ENCODE measurements at places on chromosomes 7 and 10.
A peak's percentile ranks its signal among the peaks of the same experiment; 100 is the strongest.

GRCh38 chr10:9449530-9449929 lies 1395.0 kb downstream of the GATA3 start:
- DNase-seq, result no peak

DNA sequence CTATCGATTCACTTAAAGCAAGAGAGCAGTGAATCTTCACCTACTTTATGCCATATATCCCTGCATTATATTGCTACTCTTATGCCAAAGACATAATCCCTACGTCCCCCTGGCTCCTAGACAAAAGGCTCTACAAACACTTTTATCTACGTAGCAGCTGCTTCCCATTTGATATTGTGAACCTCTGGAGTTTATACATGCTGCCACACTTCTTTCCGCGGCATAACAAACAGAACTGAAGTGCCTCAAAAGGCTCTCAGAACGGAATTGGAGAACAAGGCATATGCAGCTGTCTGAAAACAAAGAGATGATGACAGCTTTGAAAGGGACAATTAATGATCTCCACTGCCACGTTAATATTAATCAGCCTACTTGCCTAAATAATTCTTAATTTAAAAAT lies 985.6 kb upstream of the LRRN3 start:
- DNase-seq, result no peak

- no peak for DNase-seq
These were observed 145.2 kb downstream of the LYZL1 start for GRCh38 chr10:29434111-29434510.

DNA sequence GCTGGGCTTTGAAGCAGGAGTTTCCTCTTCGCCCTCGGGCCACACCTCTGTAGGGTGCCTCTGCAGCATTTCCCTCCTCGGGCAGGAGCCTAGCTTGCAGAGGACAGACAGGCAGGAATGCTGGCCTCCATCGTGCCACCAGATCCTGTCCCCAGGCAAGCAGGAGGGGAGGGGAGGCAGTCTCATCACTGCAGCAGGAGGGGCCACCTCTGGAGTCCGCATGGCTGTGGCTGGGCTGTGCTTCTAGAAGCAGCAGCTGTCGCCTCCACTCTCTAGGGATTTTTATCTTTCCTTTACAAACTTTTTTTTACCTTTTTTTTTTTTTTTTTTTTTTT lies 181.4 kb downstream of the CUX1 start:
- peak; percentile 48 for DNase-seq

GRCh38 chr7:9625953-9626352 lies 1192.5 kb downstream of the NXPH1 start:
- no peak for DNase-seq

- no peak for DNase-seq
These were observed 13.6 kb upstream of the LIPM start for GRCh38 chr10:88788924-88789323.

All from iPS-NIHi11 (cell line).